Bronchial epithelial cell (primary cell): ENCODE measurements at places on chromosomes 12 and 14. TPM values are rescaled to one million over a fixed set of nuclear protein-coding genes. Genes with fewer than 3 reads are reported as not detected.

- peak; percentile 61 for DNase-seq
Measured at GRCh38 chr12:48744251-48745008, 27.9 kb upstream of the CCNT1 start.

DNA sequence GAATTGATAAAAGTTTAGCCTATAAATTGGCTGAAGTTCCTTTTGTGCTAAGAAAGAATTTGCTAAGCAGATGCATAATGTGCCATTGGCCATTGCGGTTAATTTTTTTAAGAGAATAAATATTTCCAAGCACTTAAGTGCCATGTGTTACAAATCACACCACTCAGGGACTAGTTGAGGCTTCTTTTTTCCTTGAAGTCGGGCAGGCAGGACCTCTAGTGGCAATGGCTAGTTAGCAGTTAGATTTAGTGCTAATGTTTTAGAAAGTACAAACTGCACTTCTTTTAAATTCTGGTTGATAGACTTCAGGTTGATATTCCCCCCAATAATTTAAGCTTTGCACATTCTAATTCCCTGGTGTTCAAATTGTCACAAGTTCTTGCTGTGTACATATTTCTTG, 294.3 kb downstream of the APAF1 start:
- peak; percentile 30 for DNase-seq

MFAP5 gene
- 6.6 and 9.0 TPM in 2 replicates for total RNA-seq

DNA sequence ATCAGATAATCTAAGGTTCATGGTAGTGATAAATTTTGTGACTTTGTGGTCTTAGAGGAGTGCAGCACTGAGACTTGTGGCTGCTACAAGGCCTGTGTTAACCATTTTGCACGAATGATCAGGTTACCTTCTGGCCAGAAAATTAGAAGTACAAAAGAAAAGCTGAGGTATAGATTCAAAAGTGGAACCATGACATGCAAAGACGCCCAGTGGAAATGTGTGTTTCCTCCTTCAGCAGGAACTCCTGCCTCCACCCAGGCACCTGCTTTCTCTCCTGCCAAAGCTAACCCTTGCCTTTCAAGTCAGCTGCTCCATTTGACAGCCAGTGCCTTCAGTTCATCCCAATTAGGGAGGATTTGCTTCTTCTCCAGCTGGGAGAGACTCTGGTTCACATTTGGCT, 10.1 kb downstream of the PDE6H start:
- DNase-seq = no peak

DNA sequence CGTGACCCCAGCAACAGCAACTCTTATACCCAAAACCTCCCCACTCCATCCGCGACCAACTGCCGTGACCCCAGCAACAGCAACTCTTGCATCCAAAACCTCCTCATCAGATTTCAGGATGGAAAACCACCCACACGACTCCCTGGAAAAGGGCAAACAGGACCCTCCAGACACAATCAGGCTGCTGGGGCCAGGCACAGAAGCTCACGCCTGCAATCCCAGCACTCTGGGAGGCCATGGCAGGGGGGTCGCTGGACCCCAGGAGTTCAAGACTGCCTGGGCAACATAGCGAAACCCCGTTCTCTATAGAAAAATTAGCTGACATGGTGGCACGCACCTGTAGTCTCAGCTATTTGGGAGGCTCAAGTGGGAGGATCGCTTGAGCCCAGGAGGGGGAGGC, 19.7 kb downstream of the PGAM5 start:
- DNase-seq = no peak

- no peak for DNase-seq
Measured at GRCh38 chr12:123251403-123252076, 18.3 kb downstream of the MTRFR start.

GAS2L3 gene
- total RNA-seq = 0.53 and 1.0 TPM in 2 replicates

FLVCR2 gene
- 0.79 and 2.8 TPM in 2 replicates for total RNA-seq

RND1 gene
- 2.9 and 4.5 TPM in 2 replicates for total RNA-seq

- no peak for DNase-seq
Measured at GRCh38 chr14:79586416-79586815, 624.9 kb downstream of the DIO2 start.

ZNF385A gene
- 5.3 and 7.6 TPM in 2 replicates for total RNA-seq

RAB35 gene
- 26.9 and 31.5 TPM in 2 replicates for total RNA-seq

BHLHE41 gene
- total RNA-seq = 2.1 TPM in 1 of 2 replicates, not detected in the other

DNA sequence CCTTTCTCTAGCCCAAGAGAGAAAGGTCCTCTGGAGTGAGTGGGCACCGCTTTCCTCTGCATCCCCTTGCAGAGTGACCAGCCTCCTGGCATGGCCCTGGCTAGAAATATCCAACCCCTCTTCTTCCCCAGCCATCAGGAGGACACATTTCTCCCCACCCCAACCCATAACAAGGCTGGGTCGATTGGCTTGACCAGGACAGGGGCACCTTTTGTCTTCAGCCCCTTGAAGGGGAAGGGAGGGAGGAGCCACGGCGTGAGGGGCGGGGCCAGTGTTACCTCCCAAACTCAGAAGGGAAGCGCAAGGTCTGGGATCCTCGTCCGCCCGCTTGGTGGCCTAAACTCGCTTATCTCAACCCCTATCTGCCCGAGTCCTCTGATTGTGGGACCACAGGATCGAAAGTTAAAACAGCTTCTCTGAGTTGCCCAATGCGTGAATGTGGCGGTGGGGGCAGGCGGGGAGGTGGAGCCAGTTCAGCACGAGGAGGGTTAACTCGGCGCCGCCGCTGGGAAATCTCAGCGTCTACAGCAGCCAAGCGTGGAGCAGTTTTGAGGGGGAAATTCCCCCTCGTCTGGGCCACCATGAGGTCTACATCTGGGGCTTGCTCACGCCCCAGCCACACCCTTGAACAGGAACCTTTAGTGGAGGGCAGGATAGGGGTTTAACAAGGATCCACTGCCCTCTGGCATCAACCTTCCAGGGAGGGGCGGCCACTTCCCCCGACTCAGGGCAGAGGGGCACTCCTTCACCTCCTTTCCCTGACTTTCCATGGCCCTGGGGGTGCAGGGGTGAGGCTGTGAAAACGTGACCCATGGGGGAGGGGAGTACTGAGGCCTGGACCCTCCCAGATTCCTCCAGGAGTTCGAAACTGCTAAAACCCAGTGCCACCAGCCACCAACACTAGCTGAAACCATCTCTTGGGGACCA, 795 bp downstream of the STAT6 start:
- DNase-seq = no peak

GRCh38 chr14:89486961-89487360, 69.9 kb upstream of the FOXN3 start:
- no peak for DNase-seq

PRR4 gene
- 0.53 TPM in 1 of 2 replicates, not detected in the other for total RNA-seq

DNA sequence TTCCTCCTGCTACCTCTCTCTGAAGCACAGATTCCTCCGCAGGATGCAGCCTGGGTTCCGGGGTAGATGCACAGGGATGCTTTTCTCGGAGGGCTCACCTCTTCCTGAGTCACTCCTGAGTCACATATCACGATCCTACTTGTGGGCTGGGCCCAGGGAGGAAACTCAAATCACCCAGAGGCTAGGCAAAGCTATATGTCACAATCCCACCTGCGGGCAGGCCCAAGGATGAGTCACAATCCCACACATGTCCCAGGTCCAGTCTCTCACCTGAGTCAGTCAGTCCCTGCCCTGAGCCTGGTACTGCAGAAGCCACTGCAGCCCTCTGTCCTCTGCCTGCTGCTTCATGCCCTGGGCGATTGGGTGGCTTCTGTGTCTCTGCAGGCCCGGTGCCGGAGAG, 149.0 kb upstream of the GSC start:
- peak; percentile 79 for DNase-seq

DNA sequence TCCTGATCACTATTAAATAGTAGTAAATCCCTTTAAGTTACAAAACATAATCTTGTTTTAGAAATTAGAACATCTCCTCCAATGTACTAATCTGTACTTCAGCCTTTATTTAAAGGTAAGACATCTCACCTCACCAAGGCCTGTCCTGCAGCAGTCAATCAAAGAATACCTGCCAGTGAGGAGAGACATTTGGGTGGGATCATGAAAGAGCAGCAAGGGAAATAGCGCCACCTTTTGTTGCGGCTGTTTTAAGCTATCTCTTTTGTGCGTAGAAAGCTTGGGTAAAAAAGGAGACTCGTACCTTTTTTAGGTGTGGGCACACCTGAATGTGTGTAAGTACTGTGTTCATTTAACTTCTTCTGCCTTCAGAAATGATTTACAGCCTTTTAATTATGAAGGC, 117.8 kb upstream of the TMTC1 start:
- no peak for DNase-seq

SLC10A1 gene
- total RNA-seq = not detected in 2 replicates

DNA sequence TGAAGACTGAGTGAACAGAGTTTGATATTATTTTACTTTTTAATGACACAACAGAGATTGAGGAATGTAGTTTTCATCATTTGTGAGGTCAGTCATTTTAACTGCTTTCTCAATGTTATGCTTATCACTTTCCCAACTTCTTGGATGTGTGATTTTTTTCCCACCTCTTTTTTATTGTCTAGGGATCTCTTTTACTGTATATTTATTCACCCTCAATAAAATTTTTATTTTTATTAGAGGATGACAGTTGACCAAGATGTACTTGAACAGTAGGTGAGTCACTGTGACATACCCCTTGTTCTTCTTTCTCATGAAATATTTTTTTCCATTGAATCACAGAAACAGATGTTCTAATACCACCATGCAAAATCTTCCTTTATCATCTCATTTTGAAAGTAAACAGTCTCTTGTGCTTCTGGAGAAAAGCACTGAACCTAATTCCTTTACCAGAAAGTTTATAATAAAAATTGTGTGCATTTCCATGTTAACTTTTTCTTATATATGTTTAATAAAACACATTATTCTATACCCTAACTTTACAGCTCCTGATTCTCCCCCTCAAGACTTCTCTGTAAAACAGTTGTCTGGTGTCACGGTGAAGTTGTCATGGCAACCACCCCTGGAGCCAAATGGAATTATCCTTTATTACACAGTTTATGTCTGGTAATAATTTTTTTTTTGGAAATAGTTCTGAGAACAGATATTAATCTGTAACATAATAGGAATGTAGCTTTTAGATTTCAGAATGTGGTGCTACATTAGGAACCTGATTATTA, 65.9 kb downstream of the PTPRQ start:
- DNase-seq = no peak

ITPR2 gene
- 5.8 and 6.5 TPM in 2 replicates for total RNA-seq

DNA sequence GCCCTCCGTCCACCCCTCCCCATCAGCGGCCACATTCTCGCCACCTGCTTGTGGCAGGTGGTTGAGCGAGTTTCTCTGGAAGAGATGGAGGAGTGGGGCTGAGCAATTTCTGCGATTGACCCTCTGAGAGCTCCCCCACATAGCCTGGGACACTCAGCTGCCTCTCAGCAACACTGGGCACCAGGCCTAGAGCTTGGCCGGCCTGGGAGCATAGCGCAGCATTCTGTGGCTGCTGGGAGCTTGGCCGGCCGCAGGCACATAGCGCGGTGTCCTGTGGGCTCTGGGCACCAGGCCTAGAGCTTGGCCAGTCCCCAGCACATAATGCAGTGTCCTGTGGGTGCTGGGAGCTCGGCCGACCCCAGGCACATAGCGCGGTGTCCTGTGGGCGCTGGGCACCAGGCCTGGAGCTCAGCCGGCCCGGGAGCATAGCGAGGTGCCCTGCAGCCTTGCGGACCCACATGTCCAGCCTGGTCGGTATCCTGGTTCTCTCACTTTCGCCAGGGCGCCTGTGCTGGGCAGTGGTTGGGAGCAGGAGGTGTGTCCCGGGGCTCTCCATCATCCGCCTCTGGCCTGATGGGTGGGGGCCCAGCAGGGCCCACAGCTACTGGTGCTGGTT, 43.8 kb downstream of the LRCOL1 start:
- no peak for DNase-seq

INF2 gene
- total RNA-seq = 26.2 and 26.6 TPM in 2 replicates

ZDHHC22 gene
- not detected in 2 replicates for total RNA-seq
